ENCODE measurements at places on chromosomes 6 and 20.
A peak's percentile ranks its signal among the peaks of the same experiment; 100 is the strongest.

GRCh38 chr20:43124241-43124640 lies 65.5 kb downstream of the PTPRT start:
- no peak for DNase-seq

DNA sequence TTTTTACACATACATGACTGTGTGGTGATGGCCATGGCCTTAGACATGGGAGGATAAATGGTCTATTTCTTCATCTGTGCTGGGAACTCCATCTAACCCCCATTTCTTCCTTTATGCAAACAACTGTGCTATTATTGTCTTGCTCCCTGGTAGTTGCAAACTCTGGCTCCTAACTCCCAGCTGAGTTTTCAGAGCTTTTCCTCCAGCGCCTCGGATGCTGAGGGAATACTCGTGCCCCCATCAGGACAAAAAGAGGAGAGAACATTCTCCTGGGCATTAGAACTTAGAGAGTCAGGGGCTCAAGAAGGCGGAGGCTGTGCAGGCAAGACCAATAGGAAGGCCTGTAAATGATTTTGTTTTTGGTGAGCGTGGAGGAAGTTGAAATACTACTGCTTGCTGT lies 2.1 kb downstream of the DAAM2 start:
- DNase-seq: no peak

DNA sequence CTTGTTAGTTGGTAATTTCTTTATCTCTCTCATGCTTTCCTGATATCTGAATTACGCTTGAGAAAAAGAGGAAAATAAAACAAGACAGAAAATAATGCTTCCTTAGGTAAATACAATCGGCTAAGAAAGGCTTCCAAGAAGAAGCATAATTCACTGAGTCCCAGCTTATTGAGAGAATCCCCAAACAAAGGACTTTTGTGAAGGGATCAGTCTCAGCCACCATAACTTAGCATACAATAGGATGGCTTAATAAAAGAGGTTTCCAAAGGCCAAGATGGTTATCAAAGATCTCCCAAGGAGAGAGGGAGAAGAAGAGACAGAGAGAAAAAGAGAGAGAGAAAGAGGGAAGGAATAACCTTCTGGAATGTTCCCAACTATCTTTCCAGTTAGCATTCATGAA lies 46.0 kb upstream of the SALL4 start:
- no peak for DNase-seq

- DNase-seq: peak; percentile 55
These were observed 14.3 kb upstream of the NCOA3 start for GRCh38 chr20:47487175-47487917.

- peak; percentile 17 for DNase-seq
These were observed 5.4 kb downstream of the GID8 start for GRCh38 chr20:62943396-62943795.

- DNase-seq: no peak
These were observed 34.6 kb downstream of the STK35 start for GRCh38 chr20:2136275-2136674.

DNA sequence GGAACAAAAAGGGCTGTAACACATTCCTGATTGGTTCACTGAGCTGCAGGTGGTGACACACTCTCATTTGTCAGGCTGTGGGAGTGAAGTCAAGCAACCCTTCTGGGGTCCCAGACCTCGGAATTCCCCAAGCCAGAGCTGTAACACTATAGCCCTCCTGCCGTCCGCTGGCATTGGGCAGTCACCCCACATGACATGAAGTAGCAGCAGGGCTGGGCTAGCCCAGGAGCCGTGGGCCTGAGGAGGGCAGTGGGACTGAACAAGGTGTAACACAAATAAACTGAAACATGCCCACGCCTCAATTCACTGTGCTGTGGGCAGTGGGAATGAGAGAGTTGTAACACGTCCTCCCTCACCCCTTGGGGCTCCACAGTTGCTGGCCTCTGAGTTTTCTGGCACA lies 689.1 kb upstream of the EYS start:
- DNase-seq: no peak

DNA sequence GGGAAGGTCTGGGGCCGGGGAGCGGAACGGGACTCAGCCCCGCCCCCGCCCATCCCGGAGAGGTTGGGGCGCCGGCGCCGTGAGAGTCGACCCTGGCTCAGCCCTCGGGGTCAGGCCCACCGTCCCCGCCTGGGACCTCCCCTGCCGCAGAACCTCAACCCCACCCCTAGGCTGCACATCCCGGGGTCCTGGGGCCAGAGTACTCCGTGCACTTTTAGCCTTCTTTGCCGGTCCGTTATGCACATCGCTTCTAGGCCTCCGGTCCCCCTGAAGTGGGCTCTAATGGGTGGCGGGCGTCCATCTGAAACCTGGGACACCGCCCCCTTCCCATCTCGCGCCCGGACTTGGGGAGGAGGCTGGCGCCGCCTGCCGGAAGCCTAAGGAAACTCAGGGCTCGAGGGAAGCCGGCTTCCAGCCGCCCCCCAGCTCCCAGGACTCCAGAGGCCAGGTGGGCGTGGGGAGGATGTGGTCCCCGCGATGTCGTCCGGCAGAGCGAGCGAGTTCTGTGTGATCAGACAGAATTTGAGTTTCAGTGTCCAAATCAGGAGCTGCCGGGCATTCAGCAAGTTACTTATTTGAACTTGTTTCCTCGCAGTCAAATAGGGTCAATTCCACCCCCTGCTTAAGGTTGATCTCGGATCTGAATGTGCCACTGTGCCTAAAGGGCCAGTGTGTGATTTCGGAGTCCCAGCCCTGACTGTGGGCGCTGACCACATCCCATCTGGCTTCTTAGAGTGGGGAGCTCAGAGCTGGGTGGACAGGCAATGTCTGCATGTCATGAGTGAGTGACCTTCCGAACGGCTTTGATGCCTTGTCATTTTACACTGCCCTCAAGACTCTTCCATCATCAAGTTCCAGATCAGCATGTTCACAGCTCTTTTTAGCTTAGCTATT lies 47.6 kb downstream of the CPXM1 start:
- DNase-seq: peak; percentile 69

GRCh38 chr20:5349448-5349847 lies 32.7 kb upstream of the PROKR2 start:
- DNase-seq: no peak

GRCh38 chr6:146857980-146858347 lies 259.2 kb downstream of the ADGB start:
- no peak for DNase-seq

GRCh38 chr6:55958790-55959189 lies 83.4 kb upstream of the BMP5 start:
- no peak for DNase-seq

DNA sequence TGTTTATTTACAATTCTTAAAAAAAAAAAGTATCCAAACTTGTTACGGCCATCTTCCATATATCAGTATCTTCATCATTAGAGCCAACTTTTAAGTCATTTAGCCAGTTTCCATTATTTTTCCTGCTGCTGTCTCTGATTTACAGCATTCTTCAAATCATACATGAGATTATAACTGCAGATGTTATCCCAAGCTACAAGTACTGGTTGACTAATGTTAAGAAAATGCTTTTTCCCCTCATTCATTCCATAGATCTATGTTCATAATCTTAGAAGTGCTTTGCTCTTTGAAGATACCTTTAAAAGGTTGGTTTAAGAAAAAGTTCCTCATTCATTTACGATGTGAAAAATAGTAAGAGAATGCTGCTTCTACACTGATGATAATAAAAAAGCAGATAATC lies 158.7 kb downstream of the RNGTT start:
- no peak for DNase-seq

DNA sequence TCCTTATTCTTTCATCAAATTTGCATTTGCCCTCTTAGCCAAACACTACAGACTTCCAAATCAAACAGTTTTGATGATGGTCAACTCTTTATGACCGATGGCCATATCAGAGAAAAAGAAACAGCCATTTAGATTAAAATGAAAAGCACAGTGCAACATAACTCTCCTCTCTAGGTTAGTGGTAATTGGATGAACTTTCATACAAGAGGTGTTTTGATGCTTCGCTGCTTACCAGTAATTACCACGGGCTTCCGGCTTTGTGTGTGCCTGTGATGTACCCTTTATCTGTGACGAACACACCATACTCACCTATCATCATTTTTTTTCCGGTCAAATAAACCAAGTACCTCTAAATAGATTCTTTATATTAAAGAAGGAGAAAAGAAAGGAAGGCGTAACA lies 181.8 kb downstream of the FOXA2 start:
- DNase-seq: no peak

- DNase-seq: no peak
These were observed 406.4 kb upstream of the PLCB4 start for GRCh38 chr20:8662433-8662954.

- DNase-seq: no peak
These were observed 12.7 kb downstream of the MYLK2 start for GRCh38 chr20:31831771-31832306.

DNA sequence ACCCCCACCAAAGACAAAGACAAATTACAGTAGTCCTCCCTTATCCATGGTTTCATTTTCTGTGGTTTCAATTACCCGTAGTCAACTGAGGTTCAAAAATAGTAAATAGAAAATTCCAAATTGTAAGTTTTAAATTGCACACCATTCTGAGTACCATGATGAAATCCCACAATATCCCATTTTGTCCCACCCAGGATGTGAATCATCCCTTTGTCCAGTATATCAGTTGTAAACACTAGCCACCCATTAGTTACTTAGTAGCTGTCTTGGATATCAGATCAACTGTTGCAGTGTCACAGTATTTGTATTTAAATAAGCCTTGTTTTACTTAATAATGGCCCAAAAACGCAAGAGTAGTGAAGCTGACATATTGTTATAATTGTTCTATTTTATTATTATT lies 364.0 kb upstream of the ARID1B start:
- DNase-seq: no peak

DNA sequence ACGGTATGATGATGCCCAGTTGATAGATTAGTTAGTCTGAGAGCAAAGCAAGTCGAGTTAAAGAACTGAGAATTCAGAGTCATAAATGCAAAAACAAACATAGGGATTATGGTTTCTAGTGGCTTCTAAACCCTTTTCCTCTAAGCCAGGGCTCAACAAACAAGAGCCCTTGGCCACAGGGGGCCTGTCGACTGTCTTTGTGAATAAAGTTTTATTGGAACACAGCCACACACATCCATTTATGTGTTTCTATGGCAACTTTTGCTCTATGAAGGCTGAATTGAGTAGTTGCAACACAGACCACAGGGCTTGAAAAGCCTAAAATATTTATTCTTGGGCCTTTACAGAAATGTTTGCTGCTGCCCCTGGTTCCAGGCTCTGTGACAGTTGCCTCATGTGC lies 76.2 kb downstream of the SLC24A3 start:
- no peak for DNase-seq

- DNase-seq: no peak
These were observed 25.9 kb downstream of the NUDT3 start for GRCh38 chr6:34366639-34366921.

- DNase-seq: no peak
These were observed 98.2 kb downstream of the BCAS1 start for GRCh38 chr20:53972179-53972578.

DNA sequence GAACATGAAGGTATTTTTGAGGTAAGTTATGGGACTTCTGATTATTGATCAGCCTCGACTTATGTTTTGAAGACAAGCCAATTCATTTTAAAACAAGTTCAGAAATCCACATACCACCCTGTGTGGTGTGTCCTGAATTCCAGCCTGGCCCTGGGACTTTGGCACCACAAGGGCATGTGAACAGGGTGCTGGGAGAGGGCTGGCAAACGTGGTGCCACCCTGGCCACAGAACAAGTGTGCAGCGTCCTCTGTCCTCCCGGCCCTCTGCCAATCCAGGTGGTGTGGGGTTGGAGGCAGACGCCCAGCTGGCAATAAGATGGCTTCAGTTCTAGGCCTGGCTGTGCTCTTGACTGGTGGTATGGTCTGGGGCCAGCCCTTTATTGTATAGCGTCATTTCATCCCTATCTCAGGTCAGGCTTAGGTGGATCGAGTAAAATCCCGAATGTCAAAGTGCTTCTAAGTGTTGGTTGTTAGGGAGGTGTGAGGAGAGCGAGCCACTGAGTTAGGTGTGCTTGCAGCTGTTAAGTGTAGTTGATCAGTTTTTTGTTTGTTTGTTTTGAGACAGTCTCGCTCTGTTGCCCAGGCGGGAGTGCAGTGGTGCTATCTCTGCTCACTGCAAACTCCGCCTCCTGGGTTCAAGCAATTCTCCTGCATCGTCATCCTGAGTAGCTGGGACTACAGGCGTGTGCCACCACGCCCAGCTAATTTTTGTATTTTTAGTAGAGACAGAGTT lies 84.2 kb downstream of the RNF144B start:
- no peak for DNase-seq

DNA sequence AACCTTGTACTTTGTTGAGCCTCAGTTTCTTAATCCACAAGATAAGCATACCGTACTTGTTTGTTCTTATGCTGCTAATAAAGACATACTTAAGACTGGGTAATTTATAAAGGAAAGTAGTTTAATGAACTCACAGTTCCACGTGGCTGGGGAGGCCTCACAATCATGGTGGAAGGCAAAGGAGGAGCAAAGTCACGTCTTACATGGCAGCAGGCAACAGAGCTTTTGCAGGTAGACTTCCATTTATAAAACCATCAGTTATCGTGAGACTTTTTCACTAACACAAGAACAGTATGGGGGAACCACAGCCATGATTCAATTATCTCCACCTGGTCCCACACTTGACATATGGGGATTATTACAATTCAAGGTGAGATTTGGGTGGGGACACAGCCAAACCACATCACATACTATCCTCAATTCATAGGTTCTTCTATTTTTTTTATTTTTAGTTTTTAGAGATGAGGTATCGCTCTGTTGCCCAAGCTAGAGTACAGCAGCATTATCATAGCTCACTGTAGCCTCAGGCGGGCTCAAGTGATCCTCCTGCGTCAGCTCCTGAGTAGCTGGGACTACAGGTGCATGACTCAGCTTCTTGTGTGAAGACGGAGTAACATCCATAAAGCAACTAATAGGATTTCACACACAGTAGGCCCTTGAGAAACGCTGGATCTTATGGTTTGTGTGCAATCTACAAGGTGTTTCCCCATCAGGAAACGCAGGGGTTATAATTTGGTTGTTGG lies 76.7 kb upstream of the IYD start:
- DNase-seq: no peak

- DNase-seq: no peak
These were observed 120.9 kb downstream of the GRM1 start for GRCh38 chr6:146149770-146150169.

Measured in activated naive CD8-positive, alpha-beta T cell treated with anti-CD3 and anti-CD28 coated beads, Interleukin-2, amount 10 ng/mL, durations not matched to agents 7 days and 5 days (primary cell).